CMK (cell line): ENCODE measurements at places on chromosomes 16 and 17.

- no peak for DNase-seq
Measured at GRCh38 chr16:88941913-88942909, 34.8 kb downstream of the CBFA2T3 start.

DNA sequence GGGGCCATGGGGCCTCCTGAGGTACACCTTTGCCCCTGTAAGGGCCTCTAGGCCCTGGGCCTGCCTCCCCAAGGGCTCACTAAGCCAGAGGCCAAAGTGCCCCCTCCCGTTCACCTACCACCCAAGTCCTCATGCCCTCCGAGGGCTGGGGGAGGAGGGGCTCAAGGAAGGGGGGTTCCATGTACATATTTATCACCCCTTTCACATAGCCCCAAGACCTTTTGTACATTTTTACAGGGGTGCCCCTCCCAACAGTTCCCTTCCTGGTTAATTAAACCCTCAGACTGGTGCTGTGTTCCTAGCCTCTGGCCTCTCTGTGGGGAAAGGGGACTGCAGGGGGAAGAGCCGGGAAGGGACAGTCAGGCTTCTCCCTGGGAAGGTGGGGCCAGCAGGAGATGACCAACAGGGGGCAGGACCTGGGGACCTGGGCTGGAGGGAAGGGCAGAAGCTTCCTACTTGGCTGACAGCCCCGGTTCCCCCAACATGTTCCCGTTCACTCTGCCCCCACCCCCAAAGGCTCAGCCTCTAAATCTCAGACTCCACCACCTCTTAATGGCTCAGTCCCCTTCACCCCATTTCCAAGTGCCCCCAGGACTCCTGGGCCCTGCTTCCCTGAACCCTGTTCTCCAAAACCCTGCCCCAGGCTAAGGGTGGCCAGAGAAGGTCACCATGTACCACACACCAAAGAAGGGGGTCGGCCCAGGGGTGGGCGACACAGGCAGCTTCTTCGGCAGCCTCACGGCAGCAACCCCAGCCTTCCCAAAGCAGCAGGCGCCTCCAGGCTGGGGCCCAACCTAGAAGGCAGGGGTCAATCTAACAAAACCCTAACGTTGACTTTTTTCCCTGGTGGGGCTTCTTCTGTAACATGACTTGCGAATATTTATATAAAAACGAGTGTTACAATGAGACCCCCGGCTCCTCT, 11.9 kb downstream of the FBRS start:
- no peak for DNase-seq

DNA sequence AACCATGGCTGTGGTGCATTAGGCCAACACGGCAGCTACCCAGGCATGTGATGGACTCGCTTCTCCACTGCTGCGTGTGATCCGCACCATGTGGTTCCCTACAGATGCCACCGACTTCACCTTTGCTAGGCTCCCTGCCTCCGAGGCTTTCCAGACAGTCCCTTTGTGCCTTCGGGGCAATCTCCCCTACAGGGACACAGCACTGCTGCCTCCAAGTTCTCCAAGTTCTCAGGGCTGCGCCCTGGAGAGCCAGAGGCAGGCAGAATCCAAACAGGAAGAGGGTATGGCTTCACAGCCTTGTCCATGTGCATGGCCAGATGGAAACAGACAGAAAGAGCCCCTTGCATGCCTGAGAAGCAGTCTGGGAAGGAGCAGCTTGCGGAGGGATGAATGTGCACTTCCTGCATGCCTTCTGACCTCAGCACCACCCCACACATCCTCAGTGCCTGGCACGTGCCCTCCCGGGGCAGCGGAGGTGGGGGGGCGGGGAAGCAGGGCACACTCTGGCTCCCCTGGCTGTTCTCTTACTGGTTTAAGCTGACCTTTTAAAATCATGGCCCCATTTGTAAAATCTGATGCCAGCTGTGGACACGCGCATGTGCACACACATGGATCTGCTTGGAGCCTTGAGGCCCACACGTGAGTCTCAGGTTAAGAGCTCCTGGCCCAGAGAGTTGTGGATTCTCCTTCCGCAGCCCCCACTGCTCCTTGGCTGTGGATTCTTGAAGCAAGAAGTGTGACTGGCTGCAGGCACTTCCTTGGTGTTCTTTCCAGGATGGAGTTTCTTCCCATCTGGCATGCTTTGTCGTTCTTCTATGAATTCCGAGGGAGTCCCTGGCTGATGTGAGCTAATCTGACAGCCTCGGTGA, 55.3 kb upstream of the MTSS2 start:
- DNase-seq = no peak

GRCh38 chr17:48556576-48557401, 11.9 kb upstream of the HOXB2 start:
- DNase-seq = no peak

- no peak for DNase-seq
Measured at GRCh38 chr16:28835864-28836760, 10.0 kb downstream of the TUFM start.

DNA sequence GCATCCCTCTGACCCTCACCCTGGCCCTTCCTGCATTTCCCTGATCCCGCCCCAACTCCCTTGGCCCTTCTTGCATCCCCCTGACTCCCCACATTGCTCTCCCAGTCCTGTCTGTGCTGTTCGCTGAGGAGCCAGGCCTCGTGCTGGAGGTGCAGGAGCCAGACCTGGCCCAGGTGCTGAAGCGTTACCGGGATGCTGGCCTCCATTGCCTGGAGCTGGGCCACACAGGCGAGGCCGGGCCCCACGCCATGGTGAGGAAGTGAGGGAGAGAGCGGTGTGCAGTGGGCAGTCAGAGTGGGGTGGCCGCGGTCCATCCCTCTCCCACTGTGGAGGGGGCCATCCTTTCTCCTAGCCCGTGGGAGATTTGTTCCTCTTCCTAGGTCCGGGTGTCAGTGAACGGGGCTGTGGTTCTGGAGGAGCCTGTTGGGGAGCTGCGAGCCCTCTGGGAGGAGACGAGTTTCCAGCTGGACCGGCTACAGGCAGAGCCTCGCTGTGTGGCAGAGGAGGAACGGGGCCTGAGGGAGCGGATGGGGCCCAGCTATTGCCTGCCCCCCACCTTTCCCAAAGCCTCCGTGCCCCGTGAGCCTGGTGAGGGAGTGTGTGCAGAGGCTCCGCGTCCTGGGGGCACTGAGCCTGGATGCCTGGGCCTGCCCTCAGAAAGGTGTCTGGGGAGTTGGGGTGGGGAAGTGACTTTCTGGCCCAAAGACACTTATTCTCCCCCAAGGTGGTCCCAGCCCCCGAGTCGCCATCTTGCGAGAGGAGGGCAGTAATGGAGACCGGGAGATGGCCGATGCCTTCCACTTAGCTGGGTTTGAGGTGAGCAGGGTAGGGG, 17.8 kb downstream of the PFAS start:
- DNase-seq = no peak

- no peak for DNase-seq
Measured at GRCh38 chr17:40443196-40443987, at the start of gene IGFBP4. Gene IGFBP4, plus strand, starts transcription at chr17:40443450. Its CDS starts 286 bp downstream, at chr17:40443736.

DNA sequence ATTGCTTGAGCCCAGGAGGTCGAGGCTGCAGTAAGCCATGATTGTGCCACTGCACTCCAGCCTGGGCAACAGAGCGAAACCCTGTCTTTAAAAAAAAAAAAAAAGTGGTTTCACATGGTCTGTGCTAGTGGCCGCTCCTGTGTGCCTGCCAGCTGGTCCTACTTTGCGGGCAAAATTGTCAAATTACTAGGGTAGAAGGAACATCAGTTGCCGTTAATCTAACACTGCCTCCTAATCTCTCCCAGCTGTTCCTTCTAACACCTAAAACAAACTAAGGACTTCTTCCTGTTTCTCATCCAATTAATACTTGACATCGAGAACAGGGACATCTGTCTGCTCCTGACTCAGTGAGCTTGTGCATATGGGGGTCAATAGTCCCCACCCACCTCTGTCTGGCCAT, 23.9 kb downstream of the TMEM11 start:
- no peak for DNase-seq

DNA sequence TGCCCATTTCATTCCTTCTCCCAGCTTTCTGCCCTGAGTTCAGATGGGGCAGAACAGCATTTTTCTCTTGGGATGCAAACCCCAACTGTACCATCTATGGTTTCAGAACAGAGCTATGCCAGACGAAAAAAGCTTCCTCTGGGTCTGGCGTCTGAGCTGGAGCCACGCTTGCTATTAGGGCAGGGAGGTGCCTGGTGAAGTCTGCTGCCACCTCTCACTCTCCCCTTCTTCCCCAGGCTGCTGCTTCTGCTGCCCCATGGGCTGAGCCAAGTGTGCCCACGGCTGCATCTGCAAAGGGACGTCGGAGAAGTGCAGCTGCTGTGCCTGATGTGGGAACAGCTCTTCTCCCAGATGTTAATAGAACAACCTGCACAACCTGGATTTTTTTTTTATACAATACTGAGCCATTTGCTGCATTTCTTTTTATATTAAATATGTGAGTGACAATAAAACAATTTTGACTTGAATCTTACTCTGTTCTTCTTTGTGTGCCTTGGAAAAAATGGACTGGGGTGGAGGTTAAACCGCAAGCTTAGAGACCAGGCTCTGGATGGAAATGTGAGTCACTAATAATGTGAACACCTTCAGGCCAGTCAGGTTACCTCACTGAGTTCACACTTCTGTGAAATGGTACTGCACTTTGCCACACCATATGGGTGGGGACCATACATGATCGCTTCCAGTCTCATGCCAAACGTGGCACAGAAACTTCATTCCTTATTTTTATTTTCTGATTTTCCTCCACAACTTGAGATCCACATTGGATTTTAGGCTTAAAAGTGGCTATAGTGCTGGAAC, 1.7 kb upstream of the MT1A start:
- DNase-seq = no peak

- no peak for DNase-seq
Measured at GRCh38 chr17:31422443-31422842, 31.0 kb downstream of the RAB11FIP4 start.

DNA sequence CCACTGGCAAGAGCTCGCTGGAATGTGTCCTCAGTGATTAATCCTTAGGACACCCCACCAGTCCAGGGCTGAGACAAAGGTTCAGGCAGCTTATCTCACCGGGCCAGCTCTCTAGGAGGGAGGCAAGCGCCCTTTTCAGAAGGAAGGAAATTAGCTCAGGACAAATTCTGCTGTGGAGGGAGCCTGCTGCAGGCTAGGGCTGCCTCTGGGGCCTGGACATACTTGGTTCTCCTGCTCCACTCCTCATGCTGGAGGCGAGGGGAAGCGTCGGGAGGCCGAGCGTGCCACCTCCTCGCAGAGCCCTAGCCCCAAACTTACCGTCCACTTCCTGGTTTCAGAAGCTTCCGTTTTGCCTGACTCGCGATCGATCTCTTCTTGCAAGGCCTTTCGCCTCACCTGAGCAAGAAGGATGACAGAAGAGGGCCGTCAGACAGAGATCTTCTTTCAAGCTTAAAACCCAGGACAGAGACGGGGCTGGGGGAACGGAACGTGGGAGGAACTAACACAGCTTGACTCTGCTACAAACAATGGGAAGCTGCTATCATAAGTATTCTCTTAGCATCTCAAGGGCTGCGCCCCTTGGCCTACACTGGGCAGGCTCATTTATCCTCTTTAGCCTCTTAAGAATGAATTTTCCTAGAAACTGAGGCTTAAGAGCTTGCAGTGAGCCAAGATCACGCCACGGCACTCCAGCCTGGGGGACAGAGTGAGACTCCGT, 7.7 kb downstream of the KNOP1 start:
- no peak for DNase-seq

DNA sequence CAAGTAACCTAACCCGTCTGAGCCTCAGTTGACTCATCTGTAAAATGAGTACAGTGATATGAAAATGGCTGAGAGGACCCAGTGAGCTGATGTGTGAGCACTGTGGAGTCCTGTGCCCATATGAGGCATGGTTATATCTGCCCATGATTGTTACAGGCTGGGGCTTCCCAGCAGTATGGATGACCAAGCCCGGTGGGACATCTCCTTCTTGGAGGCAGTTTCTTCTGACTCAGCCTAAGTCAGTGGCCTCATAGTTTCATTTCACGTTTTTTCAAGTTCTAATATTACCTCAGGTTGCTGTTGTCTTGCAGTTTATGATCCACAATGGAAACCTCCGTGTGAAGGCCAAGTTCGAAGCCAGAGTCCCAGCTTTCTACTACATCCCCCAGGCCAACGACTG, 4.8 kb downstream of the ADAP2 start:
- DNase-seq = no peak

DNA sequence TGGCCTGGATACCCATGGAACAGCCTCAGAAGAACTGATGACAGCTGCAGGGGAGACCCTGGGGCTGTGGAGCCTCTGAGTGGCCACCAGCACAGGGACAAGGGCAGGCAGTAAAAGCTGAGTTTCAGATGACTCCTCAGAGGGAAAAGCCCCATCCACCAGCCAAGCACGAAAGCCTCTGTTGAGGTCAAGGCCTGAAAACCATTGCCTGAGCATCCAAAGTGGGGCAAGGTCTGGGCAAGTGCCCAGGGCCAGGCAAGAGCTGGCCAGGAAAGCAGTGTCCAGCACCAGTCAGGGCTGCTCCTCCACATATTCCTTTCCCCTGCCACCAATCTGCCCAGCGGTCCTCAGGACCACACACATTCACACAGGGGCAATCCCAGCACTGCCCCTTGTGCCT, 16.4 kb downstream of the ATP6V0D1 start:
- DNase-seq = no peak

- no peak for DNase-seq
Measured at GRCh38 chr17:75152523-75152921, 1.8 kb downstream of the JPT1 start.

DNA sequence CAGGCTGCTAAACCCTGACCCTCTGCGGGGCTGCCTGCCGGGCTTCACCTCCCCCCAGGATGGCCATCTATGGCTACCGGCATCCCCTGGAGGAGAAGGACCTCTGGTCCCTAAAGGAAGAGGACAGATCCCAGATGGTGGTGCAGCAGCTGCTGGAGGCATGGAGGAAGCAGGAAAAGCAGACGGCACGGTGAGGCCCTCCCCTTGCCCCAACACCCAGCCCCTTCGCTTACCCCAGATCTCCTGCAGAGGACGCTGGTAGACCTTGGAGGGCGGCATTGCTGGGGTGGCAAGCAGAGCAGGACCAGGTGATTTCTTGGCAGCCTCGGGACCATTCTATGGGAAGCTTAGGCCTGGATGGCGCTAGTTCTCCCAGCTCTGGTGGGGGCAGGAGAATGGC, 24.5 kb downstream of the ABCC3 start:
- no peak for DNase-seq

DNA sequence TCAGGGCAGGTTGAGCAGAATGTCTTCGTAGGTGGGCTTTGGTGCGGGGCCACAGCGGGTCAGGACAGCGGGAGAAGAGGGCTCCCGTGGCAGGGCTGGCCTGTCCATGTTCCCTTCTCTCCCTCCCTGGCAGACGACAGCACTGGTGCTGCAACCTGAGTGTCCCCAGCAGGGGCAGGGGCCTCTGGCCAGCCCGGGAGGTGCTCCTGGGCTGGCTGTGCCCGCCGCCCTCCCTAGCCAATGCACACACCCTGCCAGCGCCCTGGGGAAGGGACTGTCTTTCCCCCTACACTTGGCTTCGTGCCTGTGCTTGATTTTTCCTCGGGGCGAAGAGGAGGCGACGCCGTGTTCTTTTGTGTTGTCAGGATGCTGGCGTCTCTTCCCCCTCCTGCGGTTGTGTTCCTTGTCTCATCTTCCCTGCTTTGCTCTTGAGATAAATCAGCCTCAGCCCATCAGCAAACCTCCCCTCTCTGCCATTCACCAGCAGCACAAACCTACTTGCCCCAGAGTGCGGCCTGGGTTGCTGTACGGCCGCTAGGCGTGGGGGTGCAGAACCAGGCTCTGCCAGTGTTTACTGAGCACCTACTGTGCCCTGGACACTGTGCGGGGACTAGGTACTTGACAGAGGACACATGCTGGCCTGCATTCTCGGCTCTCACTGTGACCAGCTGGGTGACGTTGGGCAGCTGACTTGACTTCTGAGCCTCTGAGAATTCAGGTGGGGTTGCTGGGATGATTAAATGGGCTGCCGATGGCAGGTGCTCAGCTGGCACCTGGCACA, 237.3 kb upstream of the CIBAR2 start:
- DNase-seq = no peak
